ENCODE measurements at places on chromosomes 6 and 20.

- DNase-seq: no peak
These were observed 14.0 kb upstream of the QKI start for GRCh38 chr6:163400509-163400908.

GRCh38 chr6:162119341-162119740 is 608.2 kb downstream of the PRKN start:
- DNase-seq: no peak

- no peak for DNase-seq
These were observed 529.5 kb downstream of the PRKN start for GRCh38 chr6:162198076-162198475.

GRCh38 chr6:149766156-149766769 is 16.7 kb downstream of the PCMT1 start:
- no peak for DNase-seq

- DNase-seq: peak; percentile 9
These were observed 69.9 kb downstream of the HACE1 start for GRCh38 chr6:104789770-104790190.

DNA sequence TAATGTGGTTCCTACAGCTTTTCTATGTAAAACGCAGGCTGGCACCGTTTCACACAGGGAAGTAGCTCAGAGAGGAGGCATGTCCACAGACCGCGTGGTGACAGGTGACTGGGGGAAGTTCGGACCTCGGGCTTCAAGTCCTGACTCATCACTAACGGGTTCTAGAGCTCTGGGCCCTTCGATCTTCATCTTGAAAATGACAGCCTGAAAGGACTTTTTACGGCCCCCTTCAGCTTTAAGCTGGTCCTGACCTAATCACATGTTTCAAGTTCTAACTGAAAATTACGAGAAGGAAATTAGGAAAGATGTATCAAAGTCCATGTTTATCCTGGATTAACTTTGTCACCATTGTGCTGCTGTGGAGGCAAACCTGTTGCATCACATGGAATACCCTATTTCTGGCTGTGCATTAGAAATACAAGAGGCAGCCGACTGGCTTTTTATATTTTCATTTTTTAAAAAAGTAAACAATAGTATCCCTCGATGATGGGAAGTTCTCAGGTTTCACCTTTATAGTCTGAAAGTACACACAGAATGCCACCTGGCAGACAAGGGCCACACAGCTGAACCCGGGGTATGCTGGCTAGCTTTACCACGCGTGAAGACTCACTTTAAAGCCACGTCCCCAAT is 2.0 kb downstream of the MAN1A1 start:
- peak; percentile 46 for DNase-seq

DNA sequence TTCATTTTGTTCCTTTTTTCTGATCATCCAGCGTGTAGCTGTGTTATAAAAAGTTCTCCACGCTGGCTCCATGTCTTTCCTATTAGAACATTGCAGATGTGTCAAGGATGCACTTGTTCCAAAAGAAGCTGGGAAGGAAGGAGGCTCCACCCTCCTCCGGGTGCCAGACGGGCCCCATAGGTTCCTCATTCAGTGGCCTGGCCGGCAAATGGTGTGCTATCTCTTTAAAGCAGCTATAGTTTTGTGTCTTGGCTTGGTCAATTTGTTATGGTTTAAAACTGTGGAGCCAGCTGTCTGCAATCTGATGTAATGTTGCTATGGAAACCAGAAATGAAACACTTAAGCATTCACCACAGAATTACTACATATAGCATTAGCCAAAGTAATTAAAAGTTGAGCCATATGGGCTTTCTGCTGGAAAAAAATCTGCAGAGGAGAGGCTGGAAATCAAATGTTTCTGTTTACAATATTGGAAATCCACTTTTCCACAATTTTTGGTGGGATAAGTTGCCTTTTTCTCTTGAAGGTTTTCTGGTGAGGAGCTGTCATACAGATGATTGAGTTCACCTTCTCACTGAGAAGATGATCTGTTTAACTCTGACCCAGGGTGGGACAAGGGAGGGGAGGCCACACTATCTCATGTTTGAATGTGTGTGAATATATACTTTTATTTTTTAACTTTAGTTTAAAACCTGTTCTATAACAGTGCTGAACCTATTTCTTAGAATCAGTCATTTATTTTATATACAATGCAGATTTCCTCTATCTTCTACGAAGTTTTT is 167.4 kb downstream of the SASH1 start:
- DNase-seq: peak; percentile 73

DNA sequence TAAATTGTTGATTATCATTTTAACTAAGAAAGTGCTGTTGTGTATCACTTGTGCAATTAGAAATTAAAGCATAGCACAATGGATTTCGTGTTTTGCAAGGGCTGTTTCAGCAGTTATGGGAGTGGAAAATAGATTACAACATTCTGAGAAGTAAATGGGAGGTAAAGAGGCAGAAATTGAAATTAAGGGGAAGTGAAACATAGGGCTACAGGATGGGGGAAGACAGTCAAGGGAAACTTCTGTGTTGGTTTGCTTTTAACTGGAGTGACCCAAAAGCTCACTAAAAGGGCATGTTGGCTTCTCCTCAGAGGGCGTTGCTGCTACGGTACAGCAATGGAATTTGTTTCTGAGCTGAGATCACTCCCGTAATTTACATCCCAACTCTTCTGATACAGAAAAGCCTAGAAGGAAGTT is 147.5 kb downstream of the BCAS1 start:
- DNase-seq: no peak

GRCh38 chr6:80003826-80004172 is 650 bp upstream of the TTK start:
- peak; percentile 2 for DNase-seq

DNA sequence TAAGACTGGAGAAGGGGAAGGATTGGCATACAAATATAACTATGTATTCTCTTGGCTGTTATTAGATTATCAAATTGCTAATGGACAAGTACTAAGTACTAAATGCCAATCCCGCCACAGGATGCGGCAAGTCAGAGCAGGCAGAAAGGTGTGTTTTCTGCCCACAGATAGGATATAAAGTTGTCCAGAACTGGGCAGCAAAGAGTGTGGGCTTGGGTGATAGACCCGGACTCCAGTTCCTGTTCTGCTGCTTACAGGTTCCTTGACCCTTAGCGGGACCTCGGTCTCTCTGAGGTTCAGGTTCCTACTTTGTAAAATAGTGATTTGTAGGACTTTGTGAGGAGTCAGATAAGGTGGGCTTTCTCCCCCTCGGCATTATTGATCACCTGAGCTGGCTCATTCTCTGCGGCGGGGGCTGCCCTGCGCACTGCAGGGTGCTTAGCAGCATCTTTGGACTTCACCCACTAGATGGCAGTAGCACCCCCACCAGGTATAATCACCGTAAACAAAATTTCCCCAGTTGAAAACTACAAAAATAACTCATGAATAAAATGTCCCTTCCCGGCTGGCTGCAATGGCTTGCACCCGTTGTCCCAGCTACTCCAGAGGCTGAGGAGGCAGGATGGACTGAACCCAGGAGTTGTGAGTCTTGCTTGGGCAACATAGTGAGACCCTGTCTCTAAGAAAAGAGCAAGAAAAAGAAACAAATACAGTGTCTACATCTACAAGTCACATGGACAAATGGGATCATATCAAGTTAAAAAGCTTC is 193.1 kb downstream of the DOK5 start:
- DNase-seq: peak; percentile 29

- DNase-seq: no peak
These were observed 11.4 kb downstream of the MC3R start for GRCh38 chr20:56259948-56260347.

- peak; percentile 58 for DNase-seq
These were observed 8.8 kb upstream of the NDRG3 start for GRCh38 chr20:36754656-36755222.

- no peak for DNase-seq
These were observed 37.9 kb downstream of the SIM1 start for GRCh38 chr6:100426744-100427338.

DNA sequence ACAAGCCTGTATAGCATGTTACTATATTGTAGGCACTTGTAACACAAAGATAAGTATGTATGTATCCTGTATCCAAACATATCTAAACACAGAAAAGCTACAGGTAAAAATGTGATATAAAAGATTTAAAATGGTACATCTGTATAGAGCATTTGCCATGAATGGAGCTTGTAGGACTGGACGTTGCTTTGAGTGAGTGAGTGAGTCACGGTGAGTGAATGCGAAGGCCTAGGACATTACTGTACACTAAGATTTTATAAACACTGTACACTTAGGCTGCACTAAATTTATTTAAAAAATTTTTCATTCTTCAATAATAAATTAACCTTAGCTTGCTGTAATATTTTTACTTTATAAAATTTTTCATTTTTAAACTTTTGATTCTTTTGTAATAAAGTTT is 136.9 kb downstream of the NKAIN2 start:
- no peak for DNase-seq

- DNase-seq: no peak
These were observed 4.7 kb downstream of the BICRAL start for GRCh38 chr6:42786525-42786985.

DNA sequence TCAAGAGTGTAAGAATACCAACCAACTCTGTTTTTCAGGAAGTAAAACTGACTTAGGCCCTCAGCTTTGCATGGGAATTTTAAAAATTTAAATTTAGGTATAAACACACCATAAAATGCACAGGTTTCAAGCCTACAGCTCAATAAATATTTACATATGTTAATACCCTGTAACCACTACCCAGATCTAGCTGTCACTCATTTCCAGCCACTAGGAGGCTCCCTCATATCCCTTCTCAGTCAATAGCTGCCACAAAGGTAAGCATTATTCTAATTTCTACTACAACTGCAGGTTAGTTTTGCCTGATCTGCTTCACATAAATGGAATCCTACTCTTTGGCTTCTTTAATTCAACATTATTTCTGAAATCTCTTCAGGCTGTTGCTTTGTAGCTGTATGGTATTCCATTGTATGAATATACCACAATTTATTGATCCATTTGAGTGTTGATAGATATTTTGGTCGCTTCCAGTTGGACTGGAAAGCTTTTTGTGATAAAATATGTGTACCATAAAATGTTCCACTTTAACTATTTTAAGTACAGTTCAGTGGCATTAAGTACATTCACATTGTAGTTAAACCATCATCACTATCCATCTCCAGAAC is 32.5 kb upstream of the MEI4 start:
- no peak for DNase-seq

DNA sequence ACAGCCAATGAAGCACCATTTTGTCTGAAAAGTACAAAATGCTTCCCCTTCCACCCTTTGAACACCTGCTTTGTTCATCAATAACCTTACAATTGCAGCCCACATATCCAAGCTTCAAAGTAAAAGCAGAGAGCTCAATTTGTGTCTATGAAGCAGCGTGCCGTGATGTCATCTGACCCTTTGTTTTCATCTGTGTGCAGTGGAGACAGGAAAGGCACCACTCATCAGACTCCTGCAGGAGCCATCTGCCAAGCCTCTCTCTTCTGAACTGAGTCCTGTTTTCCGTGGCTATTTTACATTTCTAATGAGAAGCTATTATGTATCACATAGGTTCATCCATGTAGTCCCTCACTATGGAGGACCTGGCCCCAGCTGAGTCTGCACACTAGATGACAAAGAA is 7.5 kb upstream of the LY86 start:
- DNase-seq: no peak

DNA sequence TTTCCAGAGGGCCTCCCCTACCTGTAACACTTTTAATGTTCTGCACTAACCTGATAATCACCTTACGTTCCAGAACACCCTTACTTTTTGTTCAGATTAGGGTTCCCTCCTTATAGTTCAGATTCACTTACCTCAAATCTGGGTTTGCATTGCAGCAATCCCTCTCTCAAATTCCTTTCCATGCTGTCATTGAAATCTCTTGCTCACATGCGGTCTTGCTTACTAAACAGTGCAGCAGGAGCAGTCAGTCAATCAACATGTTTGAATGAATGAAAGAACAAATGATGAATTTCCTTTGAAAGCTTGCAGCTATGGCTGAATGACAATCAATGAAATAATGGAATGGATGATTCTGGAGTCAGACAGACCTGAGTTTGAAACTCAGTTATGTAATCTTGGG is 200.1 kb downstream of the HIVEP2 start:
- no peak for DNase-seq

DNA sequence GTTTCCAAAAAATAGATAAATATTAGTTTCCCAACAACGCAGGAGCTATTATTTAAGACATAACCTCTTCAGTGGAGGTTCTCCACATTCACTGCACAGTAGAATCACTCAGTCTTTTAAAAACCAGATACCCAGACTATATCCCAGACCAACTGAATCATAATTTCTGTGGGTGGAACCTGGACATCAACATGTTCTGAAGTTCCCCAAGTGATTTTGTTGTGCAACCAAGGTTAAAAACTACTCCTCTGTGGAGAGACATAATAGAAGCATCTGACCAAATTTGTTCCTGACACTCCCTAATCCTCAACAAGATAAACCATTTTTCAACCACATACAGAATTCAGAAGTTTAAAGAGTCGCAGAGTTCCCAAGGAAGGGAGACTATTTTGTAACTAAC is 42.3 kb downstream of the STK38 start:
- DNase-seq: no peak

DNA sequence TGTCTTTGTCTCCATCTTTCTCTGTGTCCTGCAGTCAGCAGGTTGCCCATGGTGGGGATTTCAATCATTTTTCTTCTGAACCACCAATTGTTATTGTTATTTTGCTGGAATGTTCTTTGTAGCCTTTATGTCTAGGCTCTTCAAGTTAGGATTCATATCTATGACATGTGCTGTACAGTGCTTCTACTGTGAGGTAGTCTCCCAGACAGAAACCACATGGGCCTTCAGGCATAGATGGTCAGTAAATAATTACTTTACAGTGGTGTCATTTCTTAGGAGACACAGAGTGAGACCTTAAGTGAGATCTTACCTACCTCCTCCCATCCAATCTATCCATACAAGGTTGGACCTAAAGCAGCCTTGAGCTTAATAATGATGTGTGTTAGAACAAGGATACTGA is 265.5 kb downstream of the ZFAND3 start:
- no peak for DNase-seq

DNA sequence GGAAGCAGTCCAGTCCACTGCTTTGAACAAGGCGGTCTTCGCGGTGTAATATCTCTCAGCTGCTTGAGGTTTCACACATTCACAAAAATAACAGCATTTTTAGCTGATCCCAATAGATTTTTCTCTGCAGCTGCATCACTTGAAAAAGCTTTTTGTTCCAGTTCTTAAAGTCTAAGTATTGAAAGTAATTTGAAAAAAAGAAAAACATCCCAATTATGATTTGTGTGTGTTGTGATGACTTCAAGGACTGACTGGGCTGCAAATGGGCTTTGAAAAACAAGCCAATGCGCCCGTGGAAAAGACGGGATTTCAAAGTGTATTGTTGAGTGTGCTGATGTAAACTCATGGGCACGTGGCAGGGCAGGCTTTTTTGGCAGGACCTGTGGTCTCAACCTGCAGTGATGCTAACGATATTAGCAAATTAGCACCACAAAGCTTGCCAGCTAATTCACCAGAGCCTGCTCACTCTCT is 151.1 kb downstream of the TMEM242 start:
- no peak for DNase-seq

- DNase-seq: no peak
These were observed 7.4 kb upstream of the BEND3 start for GRCh38 chr6:107122748-107123147.

- peak; percentile 82 for DNase-seq
These were observed 284.7 kb upstream of the TAB2 start for GRCh38 chr6:149032599-149033405.

GRCh38 chr6:32982702-32983492 is 14.5 kb downstream of the BRD2 start:
- no peak for DNase-seq

- no peak for DNase-seq
These were observed 77.0 kb downstream of the CAP2 start for GRCh38 chr6:17470202-17470937.

GRCh38 chr6:169225131-169225576 is 28.5 kb downstream of the THBS2 start:
- no peak for DNase-seq

Measured in GM13977 (cell line).